Stimulated activated CD4-positive, alpha-beta T cell treated with anti-CD3 and anti-CD28 coated beads, TNF-alpha, amount 100 ng/mL, for 4 hours (primary cell): ENCODE measurements at places on chromosomes 3 and 15.

DNA sequence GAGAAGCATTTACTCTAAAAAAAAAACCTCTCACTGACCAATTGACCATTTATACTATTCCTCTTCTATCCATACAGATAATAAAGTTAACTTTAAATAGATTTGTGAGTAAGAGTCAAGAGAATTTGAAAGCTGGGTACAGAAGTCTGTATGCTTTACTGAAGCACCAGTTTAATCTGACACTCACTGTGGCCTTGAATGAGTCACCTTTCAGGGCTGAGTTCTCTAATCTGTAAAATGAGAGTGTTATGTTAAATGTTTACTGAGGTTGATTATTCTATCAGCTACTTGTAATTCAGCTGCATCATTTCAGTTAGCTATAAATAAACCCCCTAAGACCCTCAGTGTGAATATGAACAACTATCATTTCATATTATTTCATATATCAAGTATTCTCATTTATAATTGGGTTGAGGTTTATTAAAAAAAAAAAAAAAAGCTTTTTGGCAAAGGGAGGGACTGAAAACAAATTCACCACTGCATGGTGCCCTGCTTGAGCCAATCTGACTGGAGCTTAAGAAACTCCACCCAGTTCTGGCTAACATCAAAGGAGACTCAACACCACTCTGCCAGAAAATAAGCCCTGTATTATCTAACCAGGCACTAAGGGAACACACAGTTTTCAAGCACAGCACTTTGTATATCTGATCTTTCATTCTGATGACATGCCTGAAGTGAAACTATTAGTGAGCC lies 2.8 kb downstream of the MAP4 start:
- no peak for DNase-seq

DNA sequence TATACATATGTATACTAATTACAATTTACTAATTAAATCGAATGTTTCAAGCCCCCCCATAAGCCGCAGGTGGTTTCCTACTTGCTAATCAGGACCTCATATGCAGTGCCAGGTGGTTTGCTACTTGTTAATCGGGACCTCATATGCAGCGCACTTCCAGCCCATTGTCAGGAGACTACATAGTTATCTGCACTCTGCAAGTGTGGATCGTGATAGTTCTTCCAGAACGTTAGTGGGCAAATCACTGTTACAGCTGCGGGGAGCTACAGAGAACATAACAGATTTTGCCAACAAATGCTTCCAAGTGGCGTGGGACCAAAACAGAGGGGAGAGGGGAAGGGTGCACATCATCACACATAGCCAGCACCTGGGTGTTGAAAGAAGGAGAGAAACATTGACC lies 558.4 kb downstream of the GABRG3 start:
- DNase-seq = no peak

- no peak for DNase-seq
These were observed 13.3 kb upstream of the LRRK1 start for GRCh38 chr15:100905850-100906249.

DNA sequence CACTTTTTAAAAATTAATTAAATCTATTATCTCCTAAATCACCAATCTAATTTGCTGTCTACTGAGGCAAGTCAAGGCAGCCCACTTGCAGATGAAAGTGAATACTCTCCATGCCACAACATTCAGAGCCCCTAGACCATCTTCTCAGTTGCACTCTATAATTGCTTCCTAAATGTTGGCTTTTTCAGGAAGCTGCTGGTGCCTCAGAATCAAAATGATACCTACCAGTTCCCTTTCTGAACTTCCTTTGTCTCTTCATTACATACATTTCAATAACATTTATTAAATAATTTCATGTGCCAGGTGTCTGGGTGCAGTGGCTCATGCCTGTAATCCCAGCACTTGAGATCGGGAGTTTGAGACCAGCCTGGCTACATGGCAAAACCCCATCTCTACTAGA lies 124.1 kb downstream of the SERPINI1 start:
- no peak for DNase-seq

GRCh38 chr3:102530415-102531181 lies 95.8 kb downstream of the ZPLD1 start:
- no peak for DNase-seq

DNA sequence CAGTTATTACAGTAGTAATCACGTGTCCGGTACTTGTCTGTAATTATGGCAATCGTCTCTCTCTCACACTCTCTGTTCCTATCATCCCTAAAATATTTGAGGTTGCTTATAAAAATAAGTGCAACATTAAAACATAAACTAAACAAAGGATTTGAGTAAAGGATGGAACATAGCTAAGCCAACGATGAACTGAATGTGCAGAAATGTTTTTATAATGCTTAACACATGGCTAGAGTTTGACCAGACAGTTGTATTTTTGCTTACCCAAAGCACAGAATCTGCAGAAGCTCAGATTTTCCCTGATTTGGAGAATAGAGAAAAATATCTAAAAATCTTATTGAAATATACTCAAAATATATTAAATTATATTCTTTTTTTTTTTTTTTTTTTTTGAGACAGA lies 1030.9 kb downstream of the NAALADL2 start:
- DNase-seq = no peak

- no peak for DNase-seq
These were observed 7.3 kb upstream of the FURIN start for GRCh38 chr15:90860942-90861675.

- DNase-seq = no peak
These were observed 172.2 kb upstream of the TSPAN3 start for GRCh38 chr15:77243135-77243534.

GRCh38 chr3:131735116-131735515 lies 232.3 kb upstream of the MRPL3 start:
- DNase-seq = no peak

- no peak for DNase-seq
These were observed 10.4 kb upstream of the CLPX start for GRCh38 chr15:65195548-65195923.

GRCh38 chr3:144053121-144053520 lies 81.5 kb downstream of the DIPK2A start:
- DNase-seq = no peak

- no peak for DNase-seq
These were observed 23.5 kb upstream of the LRTM1 start for GRCh38 chr3:54951405-54951804.

DNA sequence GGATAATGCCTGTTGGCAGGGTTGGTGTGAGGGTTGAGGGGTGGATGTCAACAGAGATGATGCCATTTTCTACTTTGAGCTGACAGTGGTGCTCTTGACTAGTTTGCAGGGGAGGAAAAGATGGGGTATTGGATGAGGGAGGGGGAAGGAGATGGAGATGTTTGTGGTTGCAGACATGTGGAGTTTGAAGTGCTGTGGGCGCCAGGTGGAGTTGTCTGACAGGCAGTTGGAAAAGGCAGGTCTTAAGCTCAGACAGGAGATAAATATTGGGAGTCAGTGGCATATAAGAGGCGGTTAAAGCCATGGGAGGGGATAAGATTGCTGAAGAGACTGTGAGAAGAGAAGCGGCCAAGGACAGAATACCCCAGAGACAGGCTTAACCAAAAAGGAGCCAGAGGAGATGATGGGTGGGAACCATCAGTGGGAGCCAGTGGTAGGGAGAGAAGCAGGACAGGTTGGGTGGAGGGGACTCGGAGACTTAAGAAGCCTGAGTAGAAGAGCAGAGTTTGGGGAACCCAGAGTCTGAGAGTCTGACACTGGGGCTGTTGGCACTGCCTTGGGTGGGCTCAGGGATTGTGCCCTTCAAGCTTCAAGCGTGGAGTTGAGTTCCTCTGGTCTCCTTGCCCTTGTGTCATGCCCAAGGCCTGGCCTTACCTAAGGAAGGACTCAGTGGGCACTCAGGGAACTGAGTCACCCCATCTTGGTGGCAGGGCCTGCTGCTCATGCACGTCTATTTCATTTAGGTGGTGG lies 13.9 kb downstream of the COPG1 start:
- DNase-seq = no peak

DNA sequence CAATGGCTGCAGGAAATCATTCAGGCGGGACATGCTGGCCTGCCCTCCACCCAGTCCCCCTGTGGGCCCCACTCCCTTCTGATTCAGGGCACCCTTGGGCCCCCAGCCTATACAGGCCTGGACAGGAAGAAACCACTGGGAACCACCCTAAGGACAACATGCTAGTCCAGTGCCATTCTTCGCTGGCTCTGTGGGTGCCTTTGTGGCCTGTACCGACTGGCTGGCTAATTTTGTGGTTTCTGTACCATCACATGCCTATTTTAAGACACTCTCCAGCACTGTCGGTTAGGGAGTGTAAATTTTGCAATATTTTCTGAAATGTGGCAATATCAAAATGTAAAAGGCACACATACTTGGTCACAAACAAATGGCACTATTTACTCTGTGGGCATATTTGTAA lies 61.4 kb upstream of the POLG start:
- no peak for DNase-seq
